ENCODE measurements at places on chromosomes 5 and 9. TPM values are rescaled to one million over a fixed set of nuclear protein-coding genes. Genes with fewer than 3 reads are reported as not detected.

GRCh38 chr9:95058795-95059386 is 258.6 kb downstream of the FANCC start:
- no peak for DNase-seq

GRCh38 chr5:74205767-74206578 is 434.6 kb downstream of the ENC1 start:
- no peak for DNase-seq

- DNase-seq: peak; percentile 27
Observed at GRCh38 chr9:121839726-121840500, 188.5 kb downstream of the DAB2IP start.

EQTN gene
- total RNA-seq: not detected

CAMK4 gene
- total RNA-seq: 33.3 TPM

DNA sequence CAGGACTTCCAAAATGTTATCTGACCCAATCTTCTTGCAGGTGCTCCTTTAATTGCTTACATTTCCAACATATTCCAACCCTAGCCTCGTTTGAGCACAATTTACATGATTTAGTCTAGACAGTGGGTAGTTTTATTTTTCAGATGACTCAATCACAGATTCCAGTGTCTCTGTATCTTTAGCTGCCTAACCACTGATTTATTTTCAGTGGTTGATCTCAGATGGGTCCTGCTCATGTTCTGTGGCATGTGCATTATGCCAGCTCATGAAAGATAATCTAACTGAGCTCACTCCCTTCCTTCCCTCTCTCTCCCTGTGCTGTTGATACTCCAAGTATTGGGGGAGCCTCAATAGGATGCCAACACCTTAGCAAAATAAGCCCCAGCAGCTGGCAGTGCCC is 106.1 kb upstream of the ICE1 start:
- no peak for DNase-seq

DRD1 gene
- total RNA-seq: not detected

ZNF483 gene
- 2.9 TPM for total RNA-seq

- no peak for DNase-seq
Observed at GRCh38 chr9:112819635-112820496, 69.3 kb downstream of the SNX30 start.

DNA sequence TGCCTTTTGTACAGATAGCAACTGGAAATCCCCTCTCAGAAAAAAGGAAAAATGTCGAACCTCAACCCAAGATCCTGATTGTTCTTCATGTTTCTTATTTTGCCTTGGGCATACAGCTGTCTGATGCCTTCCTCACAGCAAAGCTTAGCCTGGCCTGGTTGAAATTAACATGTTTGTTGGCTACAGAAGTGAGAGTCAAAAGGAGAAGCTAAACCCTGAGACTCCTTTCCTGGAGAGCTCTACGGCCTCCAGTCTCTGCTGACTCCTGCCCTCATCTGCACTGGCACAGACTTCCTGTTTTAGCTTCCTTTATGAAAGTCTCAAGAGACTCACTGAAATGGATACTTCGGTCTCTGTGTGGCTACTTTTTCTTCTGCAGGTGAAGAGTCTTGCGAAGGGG is 186.7 kb downstream of the PARP8 start:
- no peak for DNase-seq

DNA sequence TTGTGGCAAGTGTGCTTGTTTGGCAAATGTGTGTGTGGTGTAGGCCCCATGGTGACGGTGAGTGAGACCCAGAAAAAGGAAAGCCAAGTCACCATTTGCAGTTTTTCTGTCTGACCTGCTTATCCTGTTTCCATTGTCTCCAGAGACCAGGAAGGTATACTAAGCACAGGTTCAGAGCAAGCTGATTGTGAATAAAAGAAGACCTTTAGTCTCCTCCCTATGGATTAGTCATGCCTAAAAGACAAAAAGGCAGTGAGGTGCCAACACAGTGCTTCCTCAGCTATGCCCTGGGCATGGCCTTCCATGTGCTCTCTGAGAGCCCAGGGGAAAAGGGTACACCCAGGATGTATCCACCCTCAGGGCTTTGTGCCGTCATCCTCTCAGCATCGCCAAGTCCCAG is 49.2 kb upstream of the SHOC1 start:
- DNase-seq: no peak

SMIM32 gene
- total RNA-seq: not detected

DNA sequence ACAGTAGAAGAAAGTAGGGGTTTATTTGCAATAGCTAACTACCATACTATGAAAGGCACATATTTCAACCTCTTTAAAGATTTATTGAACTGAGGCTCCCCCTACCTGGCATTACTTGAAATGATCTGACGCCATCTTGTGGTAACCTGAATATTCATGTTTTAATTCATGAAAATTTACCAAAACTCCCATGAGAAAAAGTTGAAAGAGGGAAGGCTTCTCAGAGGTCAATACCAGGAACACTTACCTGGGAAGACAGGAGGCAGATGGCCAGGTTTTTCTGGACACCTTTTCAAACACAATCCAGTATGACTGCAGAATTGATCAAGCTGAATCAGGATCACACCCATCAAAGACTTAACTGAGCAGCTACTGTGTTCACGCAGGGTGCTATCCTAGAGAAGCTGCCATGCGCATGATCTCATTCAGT is 9.4 kb downstream of the PRELID2 start:
- DNase-seq: no peak

- no peak for DNase-seq
Observed at GRCh38 chr5:142686210-142686734, 382 bp upstream of the FGF1 start.
